ENCODE measurements at places on chromosomes 6 and 20.

- H3K36me3 ChIP-seq = no peaks in the 10 kb centered on the region
- H3K4me1 ChIP-seq = no peaks in the 10 kb centered on the region
- DNase-seq = no peak
Measured at GRCh38 chr20:3318226-3318884, 79.4 kb upstream of the SLC4A11 start.

DNA sequence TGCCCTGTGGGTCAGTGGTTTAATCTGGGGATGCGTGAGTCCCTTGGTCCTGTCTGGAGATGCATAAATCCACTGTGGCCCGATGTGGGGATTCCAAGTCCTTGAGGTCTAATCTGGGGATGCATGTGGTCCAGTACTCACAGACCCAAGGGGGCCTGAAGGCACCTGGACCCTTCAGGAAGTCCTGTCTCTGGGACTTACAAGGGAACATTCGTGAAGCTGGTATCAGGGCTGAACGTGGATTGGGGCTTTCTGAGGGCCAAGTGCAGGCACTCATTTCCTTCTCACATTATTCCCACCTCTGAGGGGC is 25.2 kb upstream of the GTSF1L start:
- DNase-seq = no peak
- peak overlapping the region; percentile 98 for H3K27ac ChIP-seq
- H3K4me3 ChIP-seq = peak overlapping the region; percentile 53
- peaks cover 6% of the 10 kb centered on the region for H3K36me3 ChIP-seq

DNA sequence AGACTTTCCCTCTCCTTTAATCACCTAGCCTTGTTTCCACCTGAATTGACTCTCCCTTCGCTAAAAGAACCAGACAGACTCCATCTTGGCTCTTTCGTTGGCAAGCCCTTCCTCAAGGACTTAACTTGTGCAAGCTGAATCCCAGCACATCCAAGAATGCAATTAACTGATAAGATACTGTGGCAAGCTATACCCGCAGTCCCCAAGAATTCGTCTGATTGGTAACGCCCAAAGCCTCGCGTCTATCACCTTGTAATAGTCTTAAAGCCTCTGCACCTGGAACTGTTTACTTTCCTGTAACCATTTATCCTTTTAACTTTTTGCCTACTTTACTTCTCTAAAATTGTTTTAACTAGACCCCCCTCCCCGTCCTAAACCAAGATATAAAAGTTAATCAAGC is 15.6 kb upstream of the MYCT1 start:
- no peaks in the 10 kb centered on the region for H3K36me3 ChIP-seq
- H3K27ac ChIP-seq = no peak overlapping the region
- H3K4me1 ChIP-seq = no peaks in the 10 kb centered on the region
- H3K4me3 ChIP-seq = no peak overlapping the region

DNA sequence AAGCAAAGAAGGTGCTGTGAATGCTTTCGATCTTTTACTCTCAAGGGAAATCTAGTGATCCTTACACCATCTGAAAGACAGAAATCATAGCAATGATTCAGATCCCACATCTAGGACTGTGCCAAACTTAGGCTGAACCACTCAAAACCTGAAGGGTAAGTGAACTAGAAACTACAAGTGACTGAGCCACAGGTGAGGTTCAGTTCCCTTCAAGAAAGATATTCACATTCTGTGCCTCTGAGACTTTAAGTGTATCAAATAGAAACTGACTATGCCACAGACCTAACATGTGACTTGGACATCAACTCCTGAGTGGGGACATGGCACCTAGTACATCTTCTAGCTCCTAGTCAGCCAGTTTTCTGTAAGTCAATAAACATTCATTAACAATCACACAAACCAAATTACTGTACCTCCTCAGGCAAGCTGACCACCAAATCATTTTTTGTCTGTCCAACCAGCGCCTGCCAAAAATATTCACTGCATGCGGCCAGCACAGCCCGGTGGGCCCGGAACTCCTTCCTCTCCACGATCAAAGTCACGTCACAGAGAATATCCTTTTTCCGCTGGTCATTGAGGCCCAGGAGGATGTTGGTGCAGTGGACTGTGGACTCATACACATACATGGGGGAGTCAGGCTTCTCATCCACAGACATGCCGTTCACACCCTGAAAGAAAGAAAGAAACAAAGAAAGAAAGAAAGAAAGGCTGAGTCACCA is 114.1 kb downstream of the GJA10 start:
- no peaks in the 10 kb centered on the region for H3K27me3 ChIP-seq
- peaks cover 32% of the 10 kb centered on the region for H3K4me1 ChIP-seq
- peak; percentile 58 for DNase-seq
- peak overlapping the region; percentile 85 for H3K27ac ChIP-seq

- no peak for DNase-seq
- no peak overlapping the region for H3K4me3 ChIP-seq
- no peak overlapping the region for H3K27ac ChIP-seq
- no peaks in the 10 kb centered on the region for H3K27me3 ChIP-seq
- no peaks in the 10 kb centered on the region for H3K36me3 ChIP-seq
Measured at GRCh38 chr6:49856282-49856681, 10.1 kb downstream of the CRISP1 start.

DNA sequence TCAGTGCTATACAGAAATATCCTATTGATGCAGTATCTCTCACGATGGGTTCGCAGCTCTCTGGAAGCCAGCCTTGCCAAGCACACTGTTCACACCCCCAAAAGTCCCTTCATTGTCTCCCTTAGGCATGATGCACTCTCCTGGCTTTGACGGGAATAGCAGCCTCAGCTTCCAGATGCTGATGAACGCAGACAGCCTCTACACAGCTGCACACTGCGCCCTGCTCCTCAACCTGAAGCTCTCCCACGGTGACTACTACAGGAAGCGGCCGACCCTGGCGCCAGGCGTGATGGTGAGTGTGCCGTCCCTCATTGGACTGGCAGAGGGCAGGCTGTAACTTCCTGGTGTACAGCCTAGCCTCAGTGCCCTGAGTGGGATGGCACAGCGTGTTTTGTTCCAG is 60.0 kb upstream of the PBOV1 start:
- no peak for DNase-seq
- no peak overlapping the region for H3K27ac ChIP-seq
- H3K36me3 ChIP-seq = no peaks in the 10 kb centered on the region

DNA sequence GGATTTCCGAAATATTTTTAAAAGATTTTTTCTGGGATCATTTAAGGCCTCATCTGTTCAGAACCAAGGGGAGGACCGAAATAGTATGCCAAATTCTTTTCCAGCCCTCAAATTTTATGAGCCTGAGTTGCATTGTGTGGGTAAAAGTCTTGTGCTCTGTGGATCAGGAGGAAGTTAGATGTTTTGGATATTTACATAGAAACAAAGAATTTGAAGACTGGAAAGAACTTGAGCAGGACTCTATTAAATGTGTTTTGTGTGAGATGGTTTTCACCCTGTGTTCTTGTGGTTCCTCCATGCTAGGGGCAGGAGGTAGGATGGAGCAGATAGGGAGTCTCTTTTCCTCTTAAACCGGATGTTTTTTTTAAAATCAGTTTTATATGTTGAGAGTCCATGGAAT is 329.1 kb downstream of the LAMA2 start:
- no peaks in the 10 kb centered on the region for H3K36me3 ChIP-seq
- H3K4me1 ChIP-seq = no peaks in the 10 kb centered on the region
- no peaks in the 10 kb centered on the region for H3K27me3 ChIP-seq
- DNase-seq = no peak

- DNase-seq = peak; percentile 75
- H3K36me3 ChIP-seq = peaks cover 25% of the 10 kb centered on the region
- no peaks in the 10 kb centered on the region for H3K27me3 ChIP-seq
- peak overlapping the region; percentile 92 for H3K27ac ChIP-seq
Measured at GRCh38 chr20:17992224-17992637, 23.4 kb downstream of the MGME1 start.

DNA sequence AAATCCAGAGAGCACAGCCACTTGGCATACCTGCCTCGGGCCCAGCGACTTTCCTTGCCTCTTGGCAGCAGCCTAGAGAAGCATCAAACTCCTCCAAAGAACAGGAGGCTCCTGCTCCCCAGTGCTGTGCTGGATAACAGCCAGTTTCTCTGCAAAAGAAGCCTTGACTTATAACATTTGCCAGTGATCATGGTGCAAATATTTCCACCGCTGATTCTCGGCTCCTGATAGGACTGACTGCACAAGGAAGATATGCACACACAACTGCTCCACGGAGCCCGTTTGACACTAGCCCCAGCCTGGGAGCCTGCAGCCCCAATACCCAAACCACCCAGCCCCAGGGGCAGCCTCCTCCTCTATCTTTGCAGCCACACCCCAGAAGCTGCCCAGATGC is 17.5 kb downstream of the ACSS1 start:
- peaks cover 31% of the 10 kb centered on the region for H3K4me1 ChIP-seq
- H3K27me3 ChIP-seq = no peaks in the 10 kb centered on the region
- H3K27ac ChIP-seq = no peak overlapping the region

DNA sequence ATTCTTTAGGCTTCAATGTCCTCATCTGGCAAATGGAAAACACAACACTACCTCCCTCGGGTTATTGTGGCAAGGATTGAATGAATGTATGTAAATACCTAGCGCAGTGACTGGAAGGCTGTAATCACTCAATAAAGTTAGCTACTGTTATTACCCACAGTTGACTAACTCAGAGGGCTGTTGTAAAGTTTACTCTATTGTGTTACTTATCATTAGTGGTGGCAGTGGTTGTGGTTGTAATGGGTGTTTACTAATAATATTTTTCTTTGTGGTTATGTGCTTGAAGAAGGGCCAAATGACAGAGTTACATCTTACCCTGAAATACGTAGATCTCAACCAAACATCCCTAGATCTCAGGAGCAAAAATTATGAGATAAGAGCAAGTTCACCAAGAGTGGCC is 42.0 kb upstream of the PXDC1 start:
- no peaks in the 10 kb centered on the region for H3K36me3 ChIP-seq
- no peaks in the 10 kb centered on the region for H3K4me1 ChIP-seq
- no peak overlapping the region for H3K27ac ChIP-seq
- H3K27me3 ChIP-seq = no peaks in the 10 kb centered on the region
- no peak overlapping the region for H3K4me3 ChIP-seq

- no peak for DNase-seq
- H3K27ac ChIP-seq = no peak overlapping the region
- H3K27me3 ChIP-seq = peaks cover 19% of the 10 kb centered on the region
Measured at GRCh38 chr6:75758061-75758460, 9.0 kb downstream of the MYO6 start.

DNA sequence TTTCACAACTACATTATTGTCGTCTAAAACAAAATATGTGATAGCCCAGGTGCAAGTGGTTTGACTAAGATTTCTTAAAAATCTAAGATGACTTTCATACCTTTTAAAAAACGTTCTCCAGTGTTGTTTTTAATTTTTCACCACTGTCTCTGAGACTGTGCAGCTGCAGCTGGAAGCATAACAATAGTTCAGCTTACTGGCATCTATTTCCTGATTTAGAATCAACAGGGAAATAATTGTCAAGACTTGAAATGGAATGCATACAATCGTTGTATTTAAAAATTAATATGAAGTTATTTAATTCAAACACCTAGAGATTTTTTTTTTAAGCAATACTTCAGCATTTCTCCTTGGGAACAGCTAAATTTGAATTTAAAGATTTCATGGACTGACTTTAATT is 982.0 kb upstream of the EPHA7 start:
- no peaks in the 10 kb centered on the region for H3K27me3 ChIP-seq
- H3K4me3 ChIP-seq = no peak overlapping the region
- no peak for DNase-seq
- no peaks in the 10 kb centered on the region for H3K36me3 ChIP-seq
- H3K27ac ChIP-seq = no peak overlapping the region

Data from activated CD4-positive, alpha-beta T cell treated with anti-CD3 and anti-CD28 coated beads, Interleukin-2, amount 10 ng/mL, durations not matched to agents 24 days and 14 days (primary cell).